ENCODE measurements at places on chromosomes 12 and 14. TPM values are rescaled to one million over a fixed set of nuclear protein-coding genes. Genes with fewer than 3 reads are reported as not detected.

The SLCO1B3 gene
- total RNA-seq: not detected

The KRT82 gene
- total RNA-seq: not detected

The NTS gene
- total RNA-seq: not detected

The GNPNAT1 gene
- total RNA-seq: 14.0 TPM

The CLMN gene
- total RNA-seq: 0.29 TPM

The ATL1 gene
- total RNA-seq: 0.56 TPM

The EFS gene
- not detected for total RNA-seq

The KRT71 gene
- total RNA-seq: not detected

The KLRC1 gene
- total RNA-seq: not detected

The MED13L gene
- 85.1 TPM for total RNA-seq

The FAM186B gene
- total RNA-seq: 0.29 TPM

The NRL gene
- total RNA-seq: 2.4 TPM

The CDCA3 gene
- 51.7 TPM for total RNA-seq

The AKAP5 gene
- 1.8 TPM for total RNA-seq

The PDE6H gene
- not detected for total RNA-seq

The OR6C2 gene
- not detected for total RNA-seq

The RACGAP1 gene
- total RNA-seq: 112 TPM

The DPF3 gene
- total RNA-seq: 11.6 TPM

The WNT5B gene
- 4.7 TPM for total RNA-seq

The ITGB7 gene
- 751 TPM for total RNA-seq

The MLH3 gene
- 20.2 TPM for total RNA-seq

The ASB2 gene
- 66.6 TPM for total RNA-seq

The RAB21 gene
- 70.8 TPM for total RNA-seq

The GPR84 gene
- 2.4 TPM for total RNA-seq

The FERMT2 gene
- total RNA-seq: 1.6 TPM

The CMTM5 gene
- total RNA-seq: not detected

The LUM gene
- total RNA-seq: not detected

The HHIPL1 gene
- total RNA-seq: 0.05 TPM

The RERGL gene
- total RNA-seq: not detected

The C3AR1 gene
- 5.8 TPM for total RNA-seq

The P3H3 gene
- 2.7 TPM for total RNA-seq

Measured in T-helper 1 cell treated with Interleukin-12 subunit alpha and Interleukin-12 subunit beta and Interleukin-4 antibody, amounts not matched to agents 30 ng/mL and 1 ng/mL, for 36 hours (primary cell).